ENCODE measurements at places on chromosomes 2 and 18.

DNA sequence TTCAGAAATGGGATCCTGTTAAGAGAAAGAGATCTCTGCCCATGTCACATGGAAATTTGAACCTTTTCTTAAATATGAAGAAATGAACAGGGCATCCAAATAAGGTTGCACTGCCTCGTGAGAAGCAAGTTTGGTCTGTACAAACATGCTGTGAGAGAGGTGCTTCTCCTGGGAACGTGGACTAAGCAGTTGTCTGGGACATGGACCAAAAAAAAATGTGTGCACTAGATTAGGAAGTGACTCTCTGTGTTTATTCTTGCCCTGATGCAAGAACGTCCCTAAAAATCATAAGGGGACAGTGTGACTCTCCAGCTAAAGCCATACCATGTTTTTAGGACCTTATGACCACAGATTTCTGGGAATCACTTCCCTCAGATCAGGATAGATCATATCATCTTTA, 23.7 kb upstream of the GCG start:
- DNase-seq: no peak

- peak; percentile 18 for DNase-seq
Measured at GRCh38 chr18:32930695-32931301, 158.0 kb upstream of the KLHL14 start.

GRCh38 chr2:181471783-181472182, 14.6 kb downstream of the ITGA4 start:
- DNase-seq: no peak

GRCh38 chr2:100824842-100825241, 4.9 kb downstream of the NPAS2 start:
- no peak for DNase-seq

- DNase-seq: no peak
Measured at GRCh38 chr2:100822587-100823248, 2.8 kb downstream of the NPAS2 start.

- no peak for DNase-seq
Measured at GRCh38 chr2:69635432-69635831, 8.1 kb downstream of the AAK1 start.

DNA sequence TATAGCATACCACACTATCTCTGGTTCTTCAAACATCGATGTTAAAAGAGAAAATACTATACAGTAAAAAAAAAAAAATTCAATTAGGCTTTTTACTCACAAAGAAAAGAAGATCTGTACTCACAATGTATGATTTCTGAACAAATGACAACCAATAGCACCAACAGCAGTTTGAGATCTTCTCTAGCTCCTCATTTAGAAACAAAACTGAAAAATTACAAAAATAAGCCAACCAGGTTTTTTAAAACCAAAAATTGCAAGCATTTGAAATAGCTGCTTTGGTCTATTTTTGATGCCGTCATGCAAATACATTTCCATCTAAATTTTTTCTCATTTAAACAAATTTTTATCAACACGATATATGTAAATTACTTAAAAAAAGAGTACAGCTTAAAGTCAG, 34.3 kb upstream of the RALBP1 start:
- DNase-seq: no peak

All from NCI-H2029 (cell line).